ENCODE measurements at places on chromosomes 12 and 14.

- no peak for DNase-seq
Measured at GRCh38 chr14:75910048-75910447, 71.7 kb downstream of the TGFB3 start.

GRCh38 chr12:94078138-94078723, 70.1 kb upstream of the PLXNC1 start:
- DNase-seq = no peak

- no peak for DNase-seq
Measured at GRCh38 chr12:127516467-127516866, 750.5 kb upstream of the TMEM132C start.

DNA sequence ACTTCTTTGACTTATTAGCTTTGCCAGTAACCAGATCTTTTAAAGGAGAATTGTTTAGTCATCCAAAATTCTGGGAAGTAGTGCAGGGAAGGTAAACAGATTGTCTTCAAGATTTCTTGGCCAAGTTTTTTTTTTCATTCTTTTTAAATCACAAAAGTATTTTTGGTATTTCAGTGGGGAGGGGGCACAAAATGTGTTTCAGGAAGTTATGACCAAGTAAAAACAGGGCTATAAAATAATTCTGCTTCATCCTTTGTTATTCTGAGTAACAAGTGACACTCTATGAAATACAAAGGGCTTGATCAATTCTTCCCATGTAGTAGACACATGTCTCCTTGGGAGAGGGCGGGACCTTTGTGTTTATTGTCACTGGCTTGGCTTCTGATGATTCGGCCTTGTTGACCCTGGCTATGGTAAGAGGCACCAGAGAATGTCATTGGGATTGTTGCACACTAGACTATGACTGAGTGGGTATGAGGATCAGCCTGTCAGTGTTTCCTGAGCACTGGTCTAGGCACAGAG, 55.4 kb downstream of the SUSD6 start:
- no peak for DNase-seq

GRCh38 chr12:132490422-132491137, 629 bp downstream of the FBRSL1 start:
- no peak for DNase-seq

GRCh38 chr12:53712059-53712643, 15.1 kb downstream of the CALCOCO1 start:
- DNase-seq = no peak

GRCh38 chr12:123984903-123985302, 11.9 kb downstream of the ZNF664 start:
- no peak for DNase-seq
